Psoas muscle (tissue), 8 donors: ENCODE measurements at places on chromosomes 4 and X. TPM values are rescaled to one million over a fixed set of nuclear protein-coding genes. Genes with fewer than 3 reads are reported as not detected.
A peak's percentile ranks its signal among the peaks of the same experiment; 100 is the strongest.

- no peak for DNase-seq
Measured at GRCh38 chrX:37378404-37378803, 29.2 kb downstream of the PRRG1 start.

DNA sequence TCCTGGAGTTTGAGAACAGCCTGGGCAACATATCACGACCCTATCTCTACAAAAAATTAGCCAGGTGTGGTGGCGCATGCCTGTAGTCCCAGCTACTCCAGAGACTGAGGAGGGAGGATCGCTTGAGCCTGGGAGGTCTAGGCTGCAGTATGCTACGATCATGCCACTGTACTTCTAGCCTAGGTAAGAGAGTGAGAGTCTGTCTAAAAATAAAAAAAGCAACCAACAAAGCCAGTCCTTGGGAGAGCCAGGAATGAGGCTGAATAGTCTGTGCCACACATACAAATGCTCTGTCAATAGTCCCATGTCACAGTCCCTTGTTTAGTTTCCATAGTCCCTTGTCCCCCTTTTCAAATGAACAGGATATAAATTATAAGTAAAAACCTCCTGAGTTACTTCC lies 19.3 kb upstream of the PRSS48 start:
- DNase-seq, result no peak

- DNase-seq, result no peak
Measured at GRCh38 chrX:69741721-69742120, 125.8 kb downstream of the EDA start.

- DNase-seq, result peak; percentile 94
Measured at GRCh38 chrX:107731831-107732502, 43.6 kb downstream of the TSC22D3 start.

- no peak for DNase-seq
Measured at GRCh38 chrX:136585262-136585661, 53.2 kb downstream of the VGLL1 start.

GRCh38 chrX:13759152-13759718 lies 24.7 kb downstream of the OFD1 start:
- DNase-seq, result no peak

- DNase-seq, result no peak
Measured at GRCh38 chr4:94722748-94723147, 35.0 kb upstream of the BMPR1B start.

DNA sequence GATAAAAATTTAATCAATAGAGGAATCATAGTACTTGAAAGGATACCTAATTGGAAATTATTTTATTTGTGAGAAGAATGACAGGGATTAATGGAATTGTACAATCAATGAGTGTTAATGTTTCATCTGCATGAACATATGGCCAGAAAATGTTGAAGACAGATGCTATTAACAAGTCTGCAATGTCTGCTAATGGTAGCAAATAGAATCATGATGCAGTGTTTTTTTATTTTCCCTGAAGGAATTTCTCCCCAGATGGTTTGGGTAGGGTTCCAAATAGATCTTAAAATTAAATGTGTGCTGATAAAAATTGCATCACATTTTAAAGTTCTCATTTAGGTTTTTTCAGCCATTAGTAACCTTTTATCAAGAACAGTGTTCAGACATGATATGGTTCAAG lies 291.3 kb upstream of the TRAM1L1 start:
- no peak for DNase-seq

DNA sequence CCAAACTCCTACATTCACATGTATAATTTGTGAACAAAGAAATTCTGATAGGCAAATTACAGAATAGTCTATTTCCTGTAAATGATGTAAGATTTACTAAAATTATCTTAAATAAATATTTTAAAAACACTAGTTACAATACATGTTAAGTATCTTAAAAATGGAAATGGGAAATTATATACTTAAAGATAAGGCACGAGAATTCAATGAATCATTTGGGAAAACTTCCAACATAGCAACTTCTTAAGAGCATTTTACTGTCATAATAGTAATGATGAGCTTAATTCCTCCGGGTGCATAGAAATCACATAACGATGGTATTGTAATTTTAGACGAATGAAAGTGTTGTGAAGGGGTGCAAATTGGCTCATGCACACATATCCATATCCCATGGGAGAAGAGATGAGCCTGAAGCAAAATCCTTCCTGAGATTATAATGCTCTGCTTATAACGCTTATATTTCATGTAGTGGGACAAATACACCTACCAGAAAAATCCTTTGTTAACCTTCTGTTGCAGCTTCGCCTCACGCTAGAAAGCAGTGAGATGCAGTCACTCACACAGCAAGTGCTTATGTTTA lies 873.5 kb downstream of the PDHA2 start:
- no peak for DNase-seq

Gene KDR
- polyA plus RNA-seq, result 4.9 TPM

Gene HSFX2
- polyA plus RNA-seq, result 0.14 TPM

Gene GUCY1A1
- polyA plus RNA-seq, result 4.7 TPM

Gene TBC1D8B
- 0.21 TPM for polyA plus RNA-seq

Gene SPOCK3
- polyA plus RNA-seq, result not detected
